ENCODE measurements at places on chromosomes 6 and 20.

- DNase-seq = no peak
Observed at GRCh38 chr6:11970114-11970513, 42.0 kb upstream of the HIVEP1 start.

- DNase-seq = no peak
Observed at GRCh38 chr20:48975955-48976354, 54.4 kb downstream of the ARFGEF2 start.

DNA sequence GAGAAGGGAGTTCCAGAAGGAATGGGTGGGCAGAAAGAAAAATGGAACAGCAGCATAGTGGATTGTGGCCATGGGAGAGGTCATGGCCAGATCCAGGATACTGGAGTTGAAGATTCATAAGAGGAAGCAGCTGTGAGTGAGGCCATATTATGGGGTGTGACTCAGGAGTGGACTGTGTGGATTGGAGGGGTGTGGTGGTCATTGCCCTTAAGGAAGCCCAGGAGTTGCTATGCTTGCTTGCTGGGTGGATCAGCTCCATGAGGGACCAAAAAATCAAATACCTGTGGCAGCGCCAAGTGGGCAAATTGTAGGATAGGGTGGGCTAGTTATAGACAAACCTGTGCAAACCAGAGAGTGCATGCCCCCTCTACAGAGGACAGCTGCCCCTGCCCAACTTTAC, 18.3 kb downstream of the LRRC1 start:
- DNase-seq = no peak

DNA sequence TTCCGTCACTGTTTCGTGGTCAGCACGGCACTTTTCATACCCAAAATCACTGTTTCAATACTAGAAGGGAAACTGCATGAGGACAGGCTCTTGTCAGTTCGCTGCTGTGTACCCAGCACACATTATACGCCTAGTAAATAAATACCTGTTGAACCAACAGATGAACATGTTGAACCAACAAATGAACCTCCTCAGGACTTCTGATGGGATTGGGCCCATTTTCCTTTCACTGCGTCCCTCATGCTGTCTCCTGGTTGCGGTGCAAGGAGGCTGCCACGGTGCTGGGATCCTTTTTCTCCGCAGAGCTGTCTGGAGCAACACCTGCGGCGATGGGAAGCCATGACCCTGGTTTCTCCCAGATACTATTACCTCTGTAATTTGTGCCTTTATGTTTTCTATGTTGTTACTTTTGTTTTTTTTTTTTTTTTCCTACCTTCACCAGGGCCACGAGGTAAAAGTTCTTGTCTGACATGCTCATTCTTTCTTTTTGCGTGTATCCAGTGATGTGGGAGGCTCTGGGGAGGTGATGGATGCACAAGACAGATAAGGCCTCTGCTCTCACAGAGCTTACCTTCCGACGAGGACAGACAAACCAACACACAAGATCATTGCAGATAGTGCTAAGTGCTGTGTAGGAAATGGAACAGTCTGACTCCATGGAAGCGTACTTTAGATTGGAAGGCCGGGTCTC, 1.1 kb downstream of the VAPB start:
- no peak for DNase-seq

DNA sequence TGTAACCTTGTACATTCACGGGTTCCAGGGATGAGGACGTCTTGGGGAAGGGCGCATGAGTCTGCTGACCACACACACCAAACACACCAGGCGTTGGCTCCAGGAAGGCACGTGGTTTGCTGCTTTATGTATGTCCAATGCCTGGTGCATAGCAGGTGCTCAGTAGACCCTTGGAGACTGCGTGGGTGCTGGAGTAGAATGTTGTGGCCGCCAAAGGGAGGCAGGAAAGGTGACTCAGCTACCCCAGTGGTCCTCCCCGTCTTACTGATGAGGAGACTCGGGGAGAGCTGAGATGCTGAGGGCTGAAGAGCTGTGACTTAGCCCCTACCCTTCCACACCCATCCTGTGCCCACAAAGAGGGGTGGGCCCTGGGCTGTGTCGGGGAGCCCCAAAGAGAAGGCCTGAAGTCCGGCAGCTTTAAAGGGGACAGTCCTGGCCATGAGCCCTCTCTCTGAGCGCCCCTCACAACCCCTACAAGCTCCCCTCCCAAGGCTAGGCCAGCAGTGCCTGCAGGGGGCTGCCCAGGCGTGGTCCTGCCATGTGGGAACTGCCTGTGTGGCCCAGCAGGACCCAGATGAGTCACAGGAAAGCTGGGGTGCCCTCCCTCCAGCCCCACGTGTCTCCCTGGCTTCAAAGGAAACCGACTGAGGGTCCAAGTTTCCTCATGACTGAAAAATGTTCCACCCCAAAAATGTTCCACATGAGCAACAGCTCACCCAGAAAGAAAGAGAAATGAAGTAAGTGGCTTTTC, 28.0 kb upstream of the PTGIS start:
- DNase-seq = peak; percentile 75

DNA sequence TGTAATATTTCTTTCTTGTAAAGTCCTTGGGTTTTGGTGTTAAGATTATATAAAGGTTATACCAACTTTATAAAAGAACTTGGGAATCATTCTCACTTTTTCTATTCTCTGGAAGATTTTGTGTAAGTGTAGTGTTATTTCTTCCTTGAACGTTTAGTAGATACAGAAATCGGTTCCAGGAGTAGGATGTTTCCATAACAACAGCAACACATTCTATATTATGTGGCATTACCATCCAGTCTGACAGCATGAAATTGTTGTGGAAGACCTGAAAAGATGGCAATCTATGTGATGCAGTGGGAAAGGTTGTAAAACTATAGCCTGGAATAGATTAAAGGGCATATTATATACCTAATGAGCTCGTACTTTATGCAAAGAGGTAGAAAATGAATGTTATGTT, 13.8 kb downstream of the ECT2L start:
- no peak for DNase-seq

DNA sequence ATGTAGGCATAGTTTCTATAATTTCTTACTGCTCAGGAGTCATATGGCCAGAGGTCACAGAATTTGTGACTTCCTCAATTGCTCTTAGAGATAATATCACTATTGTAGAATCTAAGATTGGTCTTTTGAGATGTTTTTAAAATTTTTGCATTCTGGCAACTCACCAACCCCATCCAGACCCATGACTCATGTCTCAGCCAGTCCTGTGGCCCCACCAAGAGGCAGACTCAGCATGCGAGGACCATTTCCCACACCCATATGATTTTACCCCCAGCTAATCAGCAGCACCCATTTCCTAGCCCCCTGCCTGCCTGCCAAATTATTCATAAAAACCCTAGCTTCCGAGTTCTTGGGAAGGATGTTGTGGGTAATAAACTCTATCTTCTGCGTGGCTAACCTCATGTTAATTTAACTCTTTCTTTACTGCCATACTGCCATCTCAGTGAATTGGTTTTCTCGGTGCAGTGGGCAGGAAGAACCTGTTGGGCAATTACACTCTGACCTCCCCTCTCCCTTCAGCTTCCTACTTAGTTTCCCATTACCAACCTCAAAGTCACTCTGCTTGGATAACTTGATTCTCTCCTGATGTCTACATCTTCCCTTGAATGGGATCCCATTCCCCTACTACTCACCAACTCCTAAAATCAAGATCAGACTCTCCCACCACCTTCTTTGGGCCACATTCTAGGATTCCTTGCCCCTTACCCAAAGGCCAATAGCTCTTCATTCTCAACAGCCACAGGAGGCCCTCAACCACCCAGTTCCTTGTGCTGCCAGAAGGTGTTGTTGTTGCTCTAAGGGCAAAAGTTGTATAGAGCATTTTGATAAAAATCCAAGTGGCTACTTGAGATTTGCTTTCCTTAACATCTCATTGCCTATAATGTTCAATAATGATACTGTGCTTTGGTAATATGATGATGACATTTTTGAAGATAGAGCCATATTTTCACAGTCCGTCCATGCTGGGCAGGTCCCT, 16.2 kb upstream of the IYD start:
- peak; percentile 65 for DNase-seq

GRCh38 chr6:8865451-8865850, 430.1 kb upstream of the SLC35B3 start:
- DNase-seq = no peak

DNA sequence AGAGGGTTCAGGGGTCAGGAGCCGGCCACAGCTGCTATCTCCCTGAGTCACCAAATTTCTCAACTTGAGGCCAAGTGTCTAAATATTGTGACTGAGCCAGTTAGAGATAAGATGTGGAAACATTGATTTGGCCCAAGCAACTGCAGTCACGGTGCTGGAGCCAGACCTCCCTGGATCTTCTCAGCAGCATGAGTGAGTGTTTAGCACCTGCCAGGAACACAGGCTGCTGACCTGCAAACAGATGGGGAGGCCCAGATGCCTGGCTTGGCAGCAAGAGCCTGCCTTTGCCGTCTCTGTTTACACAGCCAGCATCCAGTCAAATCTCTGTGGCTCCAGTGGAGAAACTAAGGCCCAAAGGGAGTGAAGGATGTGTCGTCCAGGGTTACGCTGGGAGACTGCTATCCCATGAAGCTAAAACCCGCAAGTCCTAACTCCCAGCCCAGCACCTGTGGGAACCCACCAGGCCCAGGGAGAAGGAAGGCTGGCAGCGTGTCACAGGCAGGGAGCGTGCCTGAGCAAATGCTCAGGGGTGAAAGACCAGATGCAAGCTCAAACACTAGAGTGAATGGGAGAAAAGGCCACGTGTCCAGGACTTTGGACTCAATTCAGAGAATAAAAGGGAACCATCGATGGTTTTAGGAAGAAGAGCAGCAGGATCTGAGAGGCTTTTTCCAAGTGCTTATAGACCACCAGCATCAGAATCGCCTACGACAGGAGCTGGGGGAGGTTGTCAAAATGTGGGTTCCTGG, 15.9 kb upstream of the PTGIS start:
- peak; percentile 80 for DNase-seq

DNA sequence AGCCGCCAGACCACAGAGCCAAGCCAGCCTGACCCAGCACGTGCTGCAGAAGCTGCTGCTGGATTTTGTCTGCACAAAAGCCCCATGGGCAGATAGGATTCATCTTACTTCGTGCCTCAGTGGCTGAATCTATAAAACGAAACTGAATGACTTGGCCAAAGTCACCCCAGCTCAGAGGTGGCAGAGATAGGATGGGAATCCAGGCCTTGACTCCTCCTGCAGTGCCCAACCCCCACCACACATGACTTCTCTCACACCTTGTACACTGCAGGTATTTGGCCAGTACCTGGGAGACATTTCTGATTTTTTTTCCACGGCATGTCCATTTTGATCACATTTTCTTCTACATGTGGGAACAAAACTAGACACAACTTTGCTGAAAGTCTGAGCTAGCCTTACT, 182.1 kb downstream of the ANKRD60 start:
- no peak for DNase-seq

DNA sequence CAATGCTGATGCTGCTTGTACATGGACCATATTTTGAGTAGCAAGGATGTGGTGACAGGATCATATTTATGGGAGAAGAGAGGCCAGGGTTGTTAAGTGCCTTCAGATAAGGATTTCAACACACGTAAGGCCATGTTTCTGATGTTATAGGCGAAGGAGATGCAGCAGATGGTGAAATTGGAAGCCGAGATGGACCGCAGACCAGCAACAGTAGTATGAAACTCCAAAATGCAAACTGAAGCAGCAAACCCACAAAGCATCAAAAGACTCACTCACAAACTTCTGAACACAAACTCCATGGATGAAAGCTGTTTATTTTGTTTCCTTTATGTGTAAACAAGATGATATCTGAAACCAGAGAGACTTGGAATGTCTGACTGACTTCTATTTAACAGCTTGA, 35.6 kb upstream of the LAMP5 start:
- DNase-seq = no peak

- DNase-seq = no peak
Observed at GRCh38 chr6:13268913-13269518, 59.3 kb downstream of the TBC1D7 start.

GRCh38 chr20:20628314-20628713, 84.1 kb downstream of the RALGAPA2 start:
- no peak for DNase-seq

DNA sequence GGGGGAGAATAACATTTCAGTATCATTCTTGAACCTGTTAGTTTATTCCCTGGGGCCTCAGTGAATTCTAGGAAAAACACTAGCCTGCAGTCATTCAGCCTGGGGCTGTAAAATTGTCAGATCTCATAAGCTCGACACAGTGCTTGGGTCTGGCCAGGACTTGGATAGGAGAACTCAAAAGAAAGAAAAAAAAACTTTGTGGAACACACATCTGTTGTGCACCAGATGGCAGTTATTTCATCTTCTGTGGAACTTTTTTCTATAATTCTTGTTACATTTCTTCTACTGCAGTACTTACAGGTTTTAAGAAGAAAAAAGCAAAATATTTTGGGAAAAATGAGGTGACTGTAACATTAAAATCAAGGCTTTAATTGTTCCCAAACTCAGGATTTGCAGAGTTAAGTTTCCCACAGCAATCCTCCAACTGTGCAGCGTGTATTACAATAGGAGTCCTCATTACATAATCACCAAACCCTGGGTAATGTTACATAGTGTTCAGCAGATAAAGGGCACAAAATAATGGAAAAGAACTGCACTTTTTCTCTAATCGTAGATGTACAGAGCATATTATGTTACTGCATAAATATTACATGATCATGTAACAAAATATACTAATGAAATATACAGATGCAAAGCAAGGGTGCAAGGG, 531.1 kb upstream of the CITED2 start:
- DNase-seq = no peak

DNA sequence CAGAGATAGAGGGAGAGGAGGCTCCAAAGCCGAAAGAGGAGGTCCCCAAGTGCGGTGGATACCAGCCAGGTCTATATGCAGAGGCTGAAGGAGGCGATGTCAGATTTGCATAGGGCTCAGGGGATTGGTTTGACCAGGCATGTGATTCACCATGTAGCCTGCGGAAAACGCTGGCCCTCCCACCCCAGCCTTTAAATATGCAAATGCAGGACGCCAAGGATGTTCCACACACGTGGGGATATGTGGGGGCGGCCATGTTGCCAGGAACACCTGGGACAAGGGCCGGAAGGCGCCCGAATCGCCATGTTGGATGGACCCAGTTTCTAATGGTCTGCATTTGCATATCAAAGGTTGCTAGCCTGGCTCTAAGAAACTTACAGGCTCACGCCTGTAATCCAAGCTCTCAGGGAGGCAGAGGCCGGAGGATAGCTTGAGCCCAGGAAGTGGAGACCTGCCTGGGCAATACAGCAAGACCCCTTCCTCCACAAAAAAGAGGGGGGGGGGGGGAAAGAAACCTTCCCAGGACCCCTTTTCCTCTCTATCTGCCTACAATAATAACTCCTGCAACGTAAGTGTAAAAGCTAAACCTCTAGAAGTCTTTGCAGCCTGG, 110.5 kb downstream of the TULP4 start:
- no peak for DNase-seq

DNA sequence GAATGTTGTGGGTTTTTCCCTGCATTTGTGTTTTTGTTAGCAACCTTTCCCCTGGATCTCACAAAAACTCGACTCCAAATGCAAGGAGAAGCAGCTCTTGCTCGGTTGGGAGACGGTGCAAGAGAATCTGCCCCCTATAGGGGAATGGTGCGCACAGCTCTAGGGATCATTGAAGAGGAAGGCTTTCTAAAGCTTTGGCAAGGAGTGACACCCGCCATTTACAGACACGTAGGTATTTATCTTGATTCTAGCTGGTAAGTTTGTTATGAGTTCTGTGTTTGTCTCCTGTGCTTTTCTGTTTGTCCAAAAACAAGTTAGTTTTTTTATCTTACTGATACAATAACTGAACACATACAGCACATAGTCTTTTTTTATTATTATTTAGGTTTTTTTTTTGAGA, 3.0 kb downstream of the SLC25A27 start:
- no peak for DNase-seq

Data from stromal cell of bone marrow (primary cell).